ENCODE measurements at places on chromosomes 3 and 15.

- DNase-seq: no peak
Observed at GRCh38 chr15:78397382-78397781, 40.6 kb upstream of the IREB2 start.

DNA sequence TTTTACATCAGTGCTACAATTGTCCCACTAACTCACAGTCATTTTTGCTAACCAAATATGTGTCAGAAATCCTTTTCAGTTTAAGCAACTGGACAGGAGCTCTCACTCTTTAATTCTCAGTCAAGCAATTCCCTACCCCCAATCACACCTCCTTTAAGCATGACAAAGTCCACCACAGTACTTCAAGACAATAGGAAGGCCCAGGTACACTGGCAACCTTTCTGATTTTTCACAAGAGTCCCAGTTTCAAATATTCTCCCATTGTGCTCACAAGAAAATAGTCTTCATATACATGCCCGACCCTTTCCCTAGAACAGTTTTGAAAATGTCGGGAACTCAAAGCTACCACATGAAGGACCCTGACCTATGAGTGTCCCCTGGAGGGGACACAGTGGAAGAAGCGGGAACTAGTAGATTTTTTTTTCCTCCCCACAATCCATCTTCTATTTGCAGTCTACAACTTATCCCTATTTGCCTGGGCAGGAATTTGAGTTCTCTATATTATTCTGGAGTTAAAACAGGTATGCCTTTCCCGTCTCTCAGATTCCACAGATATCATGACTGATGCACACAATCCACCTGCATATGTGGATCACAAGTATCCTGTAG lies 413.5 kb downstream of the TIGIT start:
- no peak for DNase-seq

DNA sequence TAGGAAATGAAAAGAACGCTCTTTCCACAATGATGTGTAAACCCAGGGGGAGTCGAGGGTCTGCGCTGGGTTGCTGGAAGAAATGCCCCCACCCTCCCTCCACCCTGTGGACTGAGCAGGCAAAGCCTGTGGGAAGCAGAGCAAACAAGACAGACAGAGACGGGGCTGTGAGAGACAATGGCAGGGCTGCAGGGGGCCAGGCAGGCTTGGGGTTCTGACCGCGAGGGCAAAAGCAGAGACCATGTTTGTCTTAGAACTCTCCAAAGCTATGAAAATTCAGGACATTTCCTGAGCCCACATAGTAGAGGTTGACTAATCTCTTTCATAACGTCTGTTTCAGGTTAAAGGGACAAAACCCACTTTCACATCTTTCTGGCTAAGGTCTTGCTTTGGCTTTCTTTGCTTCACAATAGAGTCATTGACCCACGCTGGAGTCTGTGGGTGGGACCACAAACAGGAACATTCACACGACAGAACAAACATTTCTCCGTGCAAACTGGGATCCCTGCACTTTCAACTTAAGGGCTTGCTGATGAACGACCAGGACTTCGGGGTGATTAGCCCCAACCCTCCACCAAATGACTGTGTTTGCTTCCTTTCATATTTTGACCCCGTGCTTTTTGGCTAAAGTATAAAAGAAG lies 156.0 kb upstream of the TPM1 start:
- peak; percentile 45 for DNase-seq

DNA sequence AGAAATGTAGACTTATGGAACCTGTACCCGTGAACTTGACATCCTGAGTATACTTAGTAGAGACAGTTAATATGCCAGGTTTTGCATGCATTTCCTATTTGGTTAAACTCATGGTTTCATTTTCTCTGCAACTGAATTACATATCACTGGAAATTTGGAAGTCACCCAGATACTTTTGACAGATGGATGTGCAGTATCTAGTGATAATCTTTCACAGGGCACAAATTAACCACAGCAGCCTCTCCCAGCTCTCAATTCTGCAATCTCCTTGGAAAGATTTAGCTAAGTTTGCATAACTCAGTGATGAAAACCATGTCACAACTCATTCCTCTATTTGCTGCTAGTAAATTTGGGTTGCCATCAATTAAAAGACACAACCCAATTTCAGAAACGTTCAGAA lies 162.3 kb upstream of the TPM1 start:
- DNase-seq: no peak

GRCh38 chr3:55637906-55638638 lies 151.0 kb upstream of the WNT5A start:
- no peak for DNase-seq

- no peak for DNase-seq
Observed at GRCh38 chr15:60110909-60111308, 106.8 kb downstream of the FOXB1 start.

GRCh38 chr15:46207341-46207740 lies 572.5 kb downstream of the SQOR start:
- no peak for DNase-seq

- no peak for DNase-seq
Observed at GRCh38 chr15:26996250-26996649, 25.3 kb downstream of the GABRG3 start.

DNA sequence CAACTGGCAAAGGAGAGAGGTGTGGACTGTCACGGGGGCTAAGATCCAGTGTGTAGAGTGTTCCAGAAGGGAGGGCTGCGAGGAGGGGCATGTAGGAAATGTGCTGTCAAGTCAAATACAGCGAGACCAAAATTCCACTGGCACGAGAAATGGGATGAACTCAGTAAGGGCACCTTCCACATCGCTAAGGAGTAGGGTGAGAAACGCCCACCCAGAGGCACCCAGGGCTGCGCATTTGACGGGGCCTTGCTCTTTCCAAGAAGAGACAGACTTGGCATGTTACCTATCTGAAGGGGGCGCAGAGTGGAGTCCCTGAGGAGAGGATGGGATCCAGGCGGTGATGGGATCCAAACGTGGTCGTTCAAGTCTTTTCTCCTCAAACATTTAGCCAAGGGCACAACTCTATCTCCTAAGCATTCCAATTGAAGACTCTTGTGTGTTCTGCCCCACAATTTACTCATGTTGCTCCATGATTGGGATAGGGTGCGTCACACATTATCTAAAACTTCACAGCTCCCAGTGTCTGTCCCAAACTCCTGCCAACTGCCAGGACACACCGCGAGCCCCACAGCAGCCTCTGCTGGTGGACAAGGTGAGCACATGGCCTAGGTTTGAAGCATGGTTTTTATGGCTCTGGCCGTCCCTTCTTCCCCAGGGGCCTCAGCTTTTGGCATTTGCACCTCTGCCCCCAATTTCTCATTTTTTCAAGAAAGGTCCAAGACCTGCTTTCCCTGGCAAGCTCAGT lies 7.6 kb downstream of the SELENOS start:
- no peak for DNase-seq

DNA sequence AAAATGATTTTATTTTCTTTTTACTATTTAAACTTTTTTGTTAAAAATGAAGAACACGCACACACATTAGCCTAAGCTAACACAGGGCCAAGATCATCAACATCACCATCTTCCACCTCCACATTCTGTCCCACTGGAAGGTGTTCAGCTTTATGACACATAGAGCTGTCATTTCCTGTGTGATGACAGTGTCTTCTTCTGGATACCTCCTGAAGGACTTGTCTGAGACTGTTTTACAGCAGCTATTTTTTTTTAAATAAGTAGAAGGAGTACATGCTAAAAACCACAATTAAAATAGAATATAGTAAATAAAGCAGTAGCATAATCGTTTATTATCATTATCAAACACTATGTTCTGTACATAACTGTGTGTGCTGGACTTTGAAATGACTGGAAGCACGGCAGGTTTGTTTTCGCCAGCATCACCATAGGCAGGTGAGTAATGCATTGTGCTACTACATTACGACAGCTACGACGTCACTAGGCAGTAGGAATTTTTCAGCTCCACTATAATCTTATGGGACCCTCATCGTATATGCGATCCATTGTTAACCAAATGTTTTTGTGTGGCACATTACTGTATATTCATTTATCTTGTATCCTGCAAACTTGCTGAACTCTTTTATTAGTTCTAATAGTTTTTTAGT lies 72.8 kb downstream of the KLF15 start:
- no peak for DNase-seq

GRCh38 chr3:120428924-120429323 lies 21.9 kb downstream of the FSTL1 start:
- DNase-seq: no peak

GRCh38 chr3:60017631-60018030 lies 967.8 kb upstream of the CFAP20DC start:
- peak; percentile 61 for DNase-seq

GRCh38 chr15:66566963-66567531 lies 1.2 kb upstream of the LCTL start:
- DNase-seq: peak; percentile 88

DNA sequence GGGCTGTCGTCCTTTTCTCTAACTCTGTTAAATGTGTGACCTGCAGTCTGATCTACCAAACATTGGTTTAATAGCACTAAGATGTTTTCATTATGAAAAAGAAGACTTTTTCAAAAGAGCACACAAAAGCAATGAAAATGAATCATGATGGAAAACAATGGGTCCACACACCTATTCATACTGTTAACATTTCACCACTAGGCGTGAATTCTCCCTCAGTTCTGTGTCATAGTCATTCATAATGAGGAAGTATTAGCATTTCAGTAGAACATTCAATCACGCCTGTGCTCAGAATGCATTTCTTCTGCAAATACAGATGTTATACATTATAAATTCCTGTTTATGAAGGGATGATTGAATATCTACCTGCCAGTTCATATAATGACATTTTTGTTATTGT lies 35.9 kb downstream of the EIF4E3 start:
- DNase-seq: no peak

GRCh38 chr3:50139308-50139707 lies 15.8 kb upstream of the SEMA3F start:
- DNase-seq: no peak

DNA sequence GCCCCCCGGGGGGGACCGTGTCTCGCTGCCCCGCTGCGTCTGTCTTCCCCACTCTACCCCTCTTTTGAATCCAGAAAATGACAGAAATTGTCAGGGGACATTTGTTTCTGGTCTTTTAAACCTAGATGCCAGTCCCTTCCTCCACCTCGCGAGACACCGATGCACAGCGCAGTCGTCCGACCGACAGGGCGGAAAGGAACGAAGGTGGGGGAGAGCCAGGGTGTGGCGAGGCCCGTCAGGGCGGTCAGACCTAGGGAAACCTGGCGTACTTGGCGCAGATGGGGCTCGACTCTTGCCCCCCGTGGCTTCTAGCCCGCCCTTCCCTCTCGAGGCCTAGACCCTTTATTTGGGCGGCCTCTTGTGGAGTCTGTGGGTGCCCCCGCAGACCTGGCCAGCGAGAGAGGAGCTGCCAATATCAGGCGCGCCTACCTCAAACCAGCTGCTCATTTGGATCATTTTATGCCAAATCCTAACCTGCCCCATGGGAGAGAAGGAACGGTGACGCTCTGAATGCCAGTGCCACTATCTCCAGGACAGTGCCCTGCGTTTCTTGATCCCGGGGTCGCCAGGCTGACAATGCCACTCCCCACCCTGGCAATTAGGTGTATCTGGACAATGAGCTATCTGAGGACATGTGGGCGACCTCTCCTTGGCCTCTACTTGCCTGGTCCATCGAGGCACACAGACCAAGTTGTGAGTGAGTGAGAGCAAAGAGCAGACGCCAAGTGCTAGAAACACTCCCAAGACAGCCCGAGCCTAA lies 500 bp upstream of the RAB6B start:
- no peak for DNase-seq

DNA sequence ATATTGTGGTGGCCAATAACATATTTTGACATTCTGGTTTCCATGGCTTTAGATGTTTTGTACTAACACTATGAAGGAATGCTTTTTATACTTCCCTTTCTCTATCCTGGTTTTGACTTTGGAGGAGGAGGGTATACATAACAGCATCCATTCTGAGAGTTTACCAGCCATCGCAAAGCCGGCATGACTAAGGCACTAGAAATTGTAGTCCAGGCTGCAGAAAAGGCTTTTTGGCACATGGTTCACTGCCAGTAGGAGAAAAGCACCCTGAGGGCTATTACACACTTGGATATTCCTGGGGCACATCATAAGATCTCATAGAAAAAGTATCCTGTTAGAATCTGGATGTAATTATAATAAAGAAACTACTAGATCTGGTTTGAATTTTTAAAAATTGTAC lies 101.8 kb downstream of the STT3B start:
- DNase-seq: no peak

DNA sequence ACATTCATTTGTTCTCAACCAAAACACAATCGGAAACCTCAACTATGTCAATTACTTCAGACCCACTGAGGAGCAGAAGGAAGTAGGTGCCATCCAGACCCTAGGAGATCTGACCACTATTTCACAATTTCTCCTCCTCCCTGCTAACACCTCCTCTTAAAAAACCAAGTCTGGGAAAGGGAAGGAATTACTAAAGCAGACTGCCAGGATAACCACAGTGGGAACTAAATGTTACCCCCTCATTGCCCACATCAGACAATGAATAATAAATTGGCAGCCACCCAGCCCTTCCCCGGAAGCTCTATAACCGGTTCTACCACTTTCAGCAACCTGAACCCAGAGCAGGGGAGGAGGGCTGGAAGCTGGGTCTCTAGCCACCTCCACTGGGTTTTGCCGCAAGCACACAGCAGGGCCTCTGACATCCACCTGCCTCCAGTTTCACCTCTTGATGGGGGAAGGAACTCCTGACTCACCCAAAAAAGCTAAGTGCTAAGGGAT lies 17.6 kb downstream of the C15orf62 start:
- peak; percentile 72 for DNase-seq
